T-helper 9 cell (primary cell): ENCODE measurements at places on chromosomes 7 and 10.

- DNase-seq: no peak
These were observed 137.6 kb downstream of the RGS10 start for GRCh38 chr10:119404719-119405519.

DNA sequence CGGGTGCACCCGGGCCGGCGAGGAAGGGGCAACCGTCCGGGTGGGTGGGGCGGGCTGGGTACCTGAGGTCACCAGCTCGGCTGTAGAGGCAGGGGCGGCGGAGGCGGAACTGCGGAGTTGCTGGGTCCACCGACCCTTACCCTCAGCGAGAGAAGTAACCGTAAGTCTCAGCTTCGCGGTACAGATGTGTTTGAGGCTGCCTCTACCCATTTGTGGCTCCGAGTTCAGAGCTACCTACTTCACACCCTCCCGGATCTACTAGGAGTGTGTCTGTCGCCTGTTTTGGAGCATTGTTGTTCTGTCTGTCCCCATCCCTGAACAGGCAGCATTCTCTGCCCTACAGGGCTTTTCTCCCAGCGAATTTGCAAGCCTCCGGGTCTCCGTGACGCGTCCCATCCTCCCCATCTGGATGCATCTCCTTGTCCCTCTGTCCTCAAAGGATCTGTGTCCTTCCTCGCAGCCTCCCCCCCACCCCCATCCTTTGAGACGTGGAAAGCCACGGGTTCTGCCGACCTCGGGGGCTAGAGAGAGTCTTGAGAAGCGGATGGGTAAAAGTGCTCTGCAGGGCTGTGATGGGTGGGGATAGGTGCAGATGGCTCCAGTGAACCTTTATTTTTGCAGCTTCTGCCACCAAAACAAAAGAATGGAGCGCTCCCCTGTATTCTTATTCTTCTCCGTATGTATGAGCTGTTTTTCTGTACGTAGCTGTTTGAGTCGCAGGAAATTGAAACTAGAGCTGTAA lies 757 bp downstream of the ANKIB1 start:
- DNase-seq: peak; percentile 7

DNA sequence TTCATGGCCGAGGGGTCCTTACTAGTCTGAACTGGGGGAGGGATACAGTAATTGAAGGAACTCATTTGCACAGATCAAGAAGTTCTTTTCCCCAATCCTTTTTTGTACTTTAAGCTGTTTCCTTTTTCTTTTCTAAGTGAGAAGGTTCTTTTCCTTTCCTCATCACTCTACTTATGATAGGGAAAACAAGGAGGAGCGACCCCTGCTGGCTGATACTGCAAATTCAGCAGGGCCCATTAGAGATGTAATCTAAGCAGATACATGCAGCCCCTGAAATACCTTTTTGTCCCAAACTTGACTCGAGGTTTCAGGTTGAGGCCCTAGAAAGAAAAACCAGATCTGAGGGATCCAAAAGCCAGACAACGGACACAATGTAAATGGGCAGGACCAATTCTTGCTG lies 305.5 kb downstream of the DNAJB9 start:
- no peak for DNase-seq

DNA sequence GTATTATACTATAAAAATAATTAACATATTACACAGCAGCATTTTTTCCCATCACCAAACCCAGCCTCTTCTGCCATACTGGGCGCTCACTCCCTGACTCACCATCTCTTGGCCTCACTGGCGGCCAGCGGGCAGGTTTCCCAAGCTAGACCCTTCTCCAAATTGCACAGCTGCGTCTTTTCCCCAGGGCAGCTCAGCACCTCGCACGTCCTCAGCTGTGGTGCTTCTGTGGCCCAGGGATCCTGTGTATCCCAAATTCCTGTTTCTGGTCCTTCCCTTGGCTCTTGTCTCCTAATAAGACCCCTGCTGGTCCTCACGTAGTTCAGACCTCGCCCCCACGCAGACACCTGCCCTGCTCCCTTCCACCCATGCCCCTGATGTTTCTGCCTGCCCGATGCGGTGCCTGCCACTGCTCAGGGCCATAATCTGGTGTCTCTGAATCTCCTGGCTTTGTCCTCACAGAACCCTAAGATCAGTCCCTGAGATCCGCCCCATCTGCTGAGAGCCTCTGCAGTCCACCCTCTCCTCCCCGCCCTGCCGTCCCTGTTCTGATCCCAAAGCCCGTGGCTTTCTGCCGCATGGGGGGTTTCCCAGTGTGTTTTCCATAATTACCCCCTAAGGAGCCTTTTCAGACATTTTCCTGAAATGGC lies 290.1 kb downstream of the TCERG1L start:
- DNase-seq: no peak

DNA sequence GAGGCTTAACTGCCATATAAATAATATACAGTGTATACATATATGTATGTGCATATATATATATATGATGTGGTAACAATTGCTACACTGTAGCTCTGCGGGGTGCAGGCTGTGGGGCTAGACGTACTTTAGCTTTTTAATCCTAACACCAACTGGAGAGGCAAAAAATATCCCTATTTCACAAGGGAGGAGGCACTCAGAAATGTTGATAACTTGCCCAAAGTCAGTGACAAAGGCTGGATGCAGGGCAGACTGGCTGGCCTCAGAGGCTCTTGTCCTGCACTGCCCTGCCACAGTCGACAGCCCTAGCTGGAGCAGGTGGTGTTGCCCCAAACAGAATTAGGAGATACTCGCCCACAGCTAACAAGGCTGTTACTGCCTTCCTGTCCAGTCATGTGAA lies 1.5 kb upstream of the RELN start:
- DNase-seq: no peak

DNA sequence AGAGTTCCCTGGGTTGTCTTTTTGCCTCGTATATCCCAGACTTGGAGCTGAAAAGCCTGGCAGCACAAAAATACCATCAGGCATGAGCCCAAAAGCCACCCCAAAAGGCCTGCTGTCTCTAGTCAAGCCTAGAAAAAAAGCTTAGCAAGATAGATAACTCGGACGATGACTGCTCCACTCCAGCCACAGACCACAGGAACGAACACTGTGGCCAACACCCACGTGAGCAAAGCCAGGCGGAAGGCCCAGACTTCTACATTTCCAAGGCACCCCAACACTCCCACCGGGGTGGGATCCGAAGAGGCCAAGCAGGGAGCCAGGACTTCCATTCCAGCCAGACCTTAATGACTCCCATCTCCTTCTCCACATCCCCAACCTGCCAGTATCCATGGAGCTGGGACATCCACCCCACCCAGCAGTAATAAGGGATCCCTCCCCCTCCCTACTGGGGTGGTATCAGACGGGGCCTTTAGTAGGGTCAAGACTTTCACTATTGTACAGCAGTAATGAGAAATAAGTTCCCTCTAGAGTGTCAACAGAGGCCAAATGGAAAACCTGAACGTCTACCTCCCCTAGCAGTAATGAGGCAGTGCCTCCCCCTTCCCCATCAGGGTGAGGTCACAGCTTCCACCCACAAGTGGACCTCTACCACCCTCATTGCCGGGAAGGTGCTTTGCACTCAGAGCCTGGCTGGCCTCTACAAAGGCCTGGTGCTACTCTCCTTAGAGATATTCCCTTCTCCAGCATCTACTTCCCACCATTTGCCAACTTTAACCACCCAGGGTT lies 23.0 kb downstream of the PRLHR start:
- no peak for DNase-seq

GRCh38 chr10:17025444-17026295 lies 103.9 kb downstream of the CUBN start:
- peak; percentile 46 for DNase-seq

GRCh38 chr7:43014406-43014805 lies 82.2 kb downstream of the MRPL32 start:
- DNase-seq: no peak

DNA sequence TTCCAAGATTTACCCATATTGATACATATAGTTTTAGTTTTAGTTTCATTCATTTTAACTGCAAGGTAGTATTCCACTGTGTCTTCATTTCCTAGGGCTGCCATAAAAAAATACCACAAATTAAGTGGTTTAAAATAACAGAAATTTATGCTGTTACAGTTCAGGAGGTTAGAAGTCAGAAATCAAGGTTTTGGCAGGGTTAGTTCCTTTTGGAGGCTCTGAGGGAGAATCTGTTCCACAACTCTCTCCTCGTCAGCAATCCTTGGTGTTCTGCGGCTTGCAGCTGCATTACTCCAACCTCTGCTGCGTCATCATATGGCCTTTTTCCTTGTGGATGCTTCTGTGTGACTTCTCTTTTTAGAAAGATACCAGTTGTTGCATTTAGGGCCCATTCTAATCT lies 176.2 kb downstream of the DNAJC1 start:
- no peak for DNase-seq

GRCh38 chr10:131802996-131803395 lies 97.8 kb upstream of the PPP2R2D start:
- no peak for DNase-seq

GRCh38 chr7:151455690-151456089 lies 15.7 kb upstream of the CRYGN start:
- DNase-seq: no peak

DNA sequence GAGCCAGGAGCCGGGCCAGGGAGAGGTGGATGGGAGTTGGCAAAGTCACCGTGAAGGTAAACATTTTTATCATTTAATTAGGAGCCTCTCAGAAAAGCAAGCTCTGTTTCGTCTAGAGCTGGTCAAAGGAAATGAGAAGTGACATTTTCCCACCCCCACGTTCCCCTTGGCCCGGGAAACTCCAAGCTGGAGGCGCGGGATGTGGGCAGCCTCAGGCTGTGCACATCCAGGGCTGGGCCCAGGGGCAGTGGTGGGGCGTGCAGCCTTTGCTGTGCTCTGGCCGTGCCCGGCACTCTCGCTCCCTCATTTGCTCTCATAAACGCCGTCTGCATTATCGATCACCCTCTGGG lies 135.6 kb upstream of the RET start:
- DNase-seq: no peak

DNA sequence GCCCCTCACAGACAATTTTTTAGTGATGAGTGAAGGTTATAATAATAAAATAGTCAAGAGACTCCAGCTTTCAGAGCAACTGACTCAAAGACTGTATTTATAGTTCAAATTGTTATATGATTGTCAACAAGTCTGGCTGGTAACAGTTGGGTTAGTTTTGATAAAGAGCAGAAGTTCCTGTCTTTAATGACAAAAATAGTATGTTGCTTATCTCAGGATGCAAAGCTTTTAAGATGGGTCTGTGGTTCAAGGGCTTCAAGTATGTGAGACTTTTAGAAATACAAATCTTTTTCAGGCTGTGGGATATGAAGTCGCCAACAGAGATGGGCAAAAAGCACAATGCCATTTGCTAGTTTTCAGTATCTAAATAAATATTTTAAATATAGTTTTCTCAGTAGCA lies 118.4 kb downstream of the ABCA13 start:
- no peak for DNase-seq

- DNase-seq: no peak
These were observed 57.1 kb downstream of the LSMEM1 start for GRCh38 chr7:112537822-112538387.

- DNase-seq: no peak
These were observed 188.6 kb downstream of the CUX1 start for GRCh38 chr7:102005933-102006480.

DNA sequence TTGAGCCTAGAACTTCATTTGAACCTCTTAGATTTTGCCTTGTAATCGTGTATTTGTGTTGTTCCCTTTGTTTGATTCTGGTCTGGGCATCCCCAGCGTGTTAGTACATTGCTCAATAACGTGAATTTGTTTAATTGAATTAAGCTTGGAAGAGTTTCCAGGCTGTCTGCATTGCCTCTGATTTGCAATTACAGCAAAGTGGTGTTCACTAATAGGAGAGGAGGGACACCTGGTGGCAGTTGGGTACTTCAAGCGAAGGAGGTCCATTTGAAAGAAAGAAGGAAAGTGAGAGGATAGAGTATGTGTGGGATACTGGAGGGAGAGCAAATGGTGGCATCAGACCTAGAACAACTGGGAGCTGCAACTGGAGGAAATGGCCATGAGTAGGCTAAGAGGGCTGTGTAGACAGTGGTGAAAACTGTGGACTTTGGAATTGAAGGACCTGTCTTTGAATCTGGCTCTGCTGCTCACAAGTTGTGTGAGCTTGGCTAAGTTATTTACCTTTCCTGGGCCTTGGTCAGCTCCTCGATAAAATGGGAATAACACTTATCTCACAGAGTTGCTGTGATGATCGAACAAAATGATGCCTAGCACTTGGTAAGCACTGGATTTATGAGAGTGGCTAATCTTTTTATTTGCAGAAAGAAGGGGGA lies 15.1 kb downstream of the LSMEM1 start:
- DNase-seq: peak; percentile 5

GRCh38 chr7:9962742-9963141 lies 1010.9 kb upstream of the PHF14 start:
- DNase-seq: no peak

DNA sequence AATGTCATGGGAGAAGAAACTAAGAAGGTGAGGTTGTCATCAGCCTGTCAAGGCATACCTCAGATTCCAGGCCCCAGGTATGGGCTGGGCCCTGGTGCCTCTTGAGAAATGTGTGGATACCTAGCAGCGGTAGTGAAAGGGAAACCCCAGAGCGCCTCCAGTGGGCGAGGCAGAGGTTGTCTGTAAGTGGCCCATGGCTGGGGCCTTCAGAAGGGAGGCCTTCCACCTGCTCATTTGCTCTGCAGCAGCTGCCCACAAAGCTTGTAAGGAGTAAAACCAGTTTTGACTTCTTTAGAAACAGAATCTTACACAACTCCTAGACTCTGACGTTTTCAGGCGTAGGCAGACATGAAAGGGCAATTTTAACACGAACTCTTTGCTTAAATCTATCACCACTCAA lies 509.9 kb downstream of the PARD3 start:
- DNase-seq: no peak

DNA sequence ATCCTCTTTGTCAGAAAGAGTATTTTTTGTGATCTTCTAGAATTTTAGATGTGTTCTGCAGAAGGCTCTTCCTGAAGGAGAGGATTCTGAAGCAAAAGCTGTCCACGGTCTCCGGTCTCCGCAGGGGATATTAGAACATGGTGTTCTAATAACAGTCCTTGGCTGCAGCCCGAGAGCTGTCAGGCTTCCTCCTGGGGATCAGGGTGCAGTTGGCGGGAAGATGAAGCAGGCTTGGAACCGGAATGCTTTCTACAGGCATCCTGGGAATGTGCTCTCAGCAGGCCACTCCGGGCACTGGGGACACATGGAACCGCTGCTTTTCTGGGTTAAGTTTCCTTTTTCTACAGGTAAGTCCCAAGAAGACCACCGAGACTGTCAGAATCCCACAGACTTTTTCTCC lies 118.6 kb upstream of the PARD3 start:
- DNase-seq: no peak

GRCh38 chr7:77989981-77990566 lies 191.5 kb downstream of the PHTF2 start:
- no peak for DNase-seq

GRCh38 chr10:69335063-69335587 lies 56.8 kb downstream of the HK1 start:
- no peak for DNase-seq

- DNase-seq: no peak
These were observed 41.1 kb downstream of the SUGCT start for GRCh38 chr7:40175725-40176510.

DNA sequence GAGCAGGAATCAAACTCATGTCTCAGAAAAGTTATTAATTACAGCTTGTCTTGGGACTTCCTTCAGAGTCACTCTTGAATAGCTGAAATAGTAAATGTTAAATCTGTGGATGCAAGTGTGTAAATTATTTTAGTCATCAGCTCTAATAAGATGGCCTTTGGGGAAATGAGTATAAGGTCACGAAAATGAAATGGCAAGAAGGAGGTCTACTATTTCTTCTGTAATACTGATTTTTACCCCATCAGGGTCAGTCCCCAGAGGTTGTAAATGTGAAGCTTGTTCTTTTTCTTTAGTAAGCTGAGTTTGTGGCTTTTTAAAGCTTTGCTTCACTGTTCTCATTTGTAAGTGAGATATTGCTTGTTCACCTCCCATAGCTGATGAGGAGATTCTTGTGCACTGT lies 63.9 kb downstream of the GBF1 start:
- no peak for DNase-seq

- peak; percentile 43 for DNase-seq
These were observed 108.0 kb downstream of the GRK5 start for GRCh38 chr10:119315128-119316001.
